Heart left ventricle (tissue), 16 donors: ENCODE measurements at places on chromosomes 7 and 10. TPM values are rescaled to one million over a fixed set of nuclear protein-coding genes. Genes with fewer than 3 reads are reported as not detected.

GRCh38 chr7:42461537-42461936, 224.5 kb upstream of the GLI3 start:
- DNase-seq, result no peak

Gene SH2B2
- polyA plus RNA-seq, result 2.2 TPM

- no peak for DNase-seq
These were observed 21.2 kb upstream of the UCN3 start for GRCh38 chr10:5343561-5343960.

Gene GNG11
- polyA plus RNA-seq, result 37.7 TPM

DNA sequence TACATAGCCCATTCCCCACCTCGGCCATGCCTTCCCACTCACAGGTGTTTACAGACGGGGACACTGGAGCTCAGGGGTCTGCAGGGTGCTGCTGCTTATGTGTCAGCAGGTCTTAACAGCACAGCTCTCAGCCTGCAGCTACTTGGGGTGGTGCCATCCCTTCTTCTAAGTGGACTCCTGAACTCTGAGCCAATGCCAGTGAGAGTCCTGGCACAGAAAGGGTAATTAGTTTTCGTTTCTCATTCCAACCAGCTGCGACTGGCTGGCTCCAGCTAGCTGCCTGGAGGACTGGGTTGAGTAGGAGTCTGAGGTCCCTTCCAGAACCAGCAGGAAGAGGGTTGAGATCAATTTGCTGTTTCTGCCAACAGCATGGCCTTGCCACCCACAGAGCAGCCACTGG, 88.3 kb upstream of the AGK start:
- DNase-seq, result no peak

Gene TFR2
- 0.37 TPM for polyA plus RNA-seq

GRCh38 chr7:80047032-80047431, 87.6 kb upstream of the GNAI1 start:
- no peak for DNase-seq

- no peak for DNase-seq
These were observed 144.4 kb upstream of the PTER start for GRCh38 chr10:16292366-16292765.

GRCh38 chr7:124462249-124462648, 303.3 kb downstream of the GPR37 start:
- no peak for DNase-seq

DNA sequence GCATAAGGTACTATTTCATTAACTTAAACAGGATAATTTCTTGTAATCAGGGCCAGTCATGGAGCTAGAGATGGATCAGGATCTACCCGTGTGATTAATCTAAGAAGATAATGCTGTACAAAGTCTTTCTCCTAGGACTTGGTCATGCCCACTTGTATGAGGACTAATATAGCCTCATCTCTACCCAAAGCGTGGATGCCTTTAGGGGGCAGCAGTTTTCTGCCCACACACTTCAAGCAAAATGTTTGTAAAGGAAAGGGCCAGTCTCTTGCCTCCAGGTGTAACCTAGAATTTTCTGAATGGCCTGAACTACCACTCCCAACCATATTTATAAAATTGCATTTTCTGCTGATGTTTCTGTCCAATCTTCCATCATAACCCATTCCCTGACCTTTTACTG, 764.0 kb upstream of the IGFBP3 start:
- no peak for DNase-seq

GRCh38 chr7:25255611-25256332, 27.5 kb upstream of the NPVF start:
- no peak for DNase-seq

Gene SCIN
- polyA plus RNA-seq, result not detected

GRCh38 chr10:1576467-1577372, 160.6 kb downstream of the ADARB2 start:
- no peak for DNase-seq

DNA sequence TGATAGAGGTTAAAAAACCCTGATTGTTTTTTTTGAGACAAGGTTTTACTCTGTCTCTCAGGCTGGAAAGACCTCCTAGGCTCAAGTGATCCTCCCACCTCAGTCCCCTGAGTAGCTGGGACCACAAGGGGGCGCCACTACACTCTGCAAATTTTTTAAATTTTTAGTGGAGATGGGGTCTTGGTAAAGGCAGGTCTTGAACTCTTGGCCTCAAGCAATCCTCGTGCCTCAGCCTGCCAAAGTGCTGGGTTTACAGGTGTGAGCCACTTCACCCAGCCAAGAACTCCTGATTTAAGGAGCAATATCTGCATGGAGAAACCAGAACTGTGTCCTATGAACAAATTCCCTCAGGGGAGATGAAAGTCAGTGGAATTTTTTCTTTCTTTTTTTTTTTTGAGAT, 7.3 kb upstream of the KLHDC10 start:
- DNase-seq, result no peak

DNA sequence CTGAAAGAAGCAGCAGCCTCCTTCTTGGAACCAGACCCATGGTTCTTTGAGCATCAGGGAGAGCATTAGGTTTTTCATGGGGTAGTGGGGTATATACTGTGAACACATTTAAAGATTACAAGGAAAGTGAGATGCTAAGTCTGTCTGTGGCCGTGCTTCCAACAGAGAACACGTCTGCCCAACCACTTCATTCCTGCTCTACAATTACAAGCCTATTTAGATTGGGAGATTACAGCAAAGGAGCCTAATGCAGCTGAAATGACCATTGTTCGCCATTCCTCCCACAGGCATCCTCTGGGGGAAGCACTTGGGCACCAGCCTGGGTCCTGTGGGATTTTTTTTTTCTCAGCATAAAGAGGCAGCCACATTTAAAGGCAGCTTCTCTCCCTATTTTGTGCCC, 536.4 kb downstream of the XPNPEP1 start:
- no peak for DNase-seq

Gene AMZ1
- polyA plus RNA-seq, result 0.04 TPM

DNA sequence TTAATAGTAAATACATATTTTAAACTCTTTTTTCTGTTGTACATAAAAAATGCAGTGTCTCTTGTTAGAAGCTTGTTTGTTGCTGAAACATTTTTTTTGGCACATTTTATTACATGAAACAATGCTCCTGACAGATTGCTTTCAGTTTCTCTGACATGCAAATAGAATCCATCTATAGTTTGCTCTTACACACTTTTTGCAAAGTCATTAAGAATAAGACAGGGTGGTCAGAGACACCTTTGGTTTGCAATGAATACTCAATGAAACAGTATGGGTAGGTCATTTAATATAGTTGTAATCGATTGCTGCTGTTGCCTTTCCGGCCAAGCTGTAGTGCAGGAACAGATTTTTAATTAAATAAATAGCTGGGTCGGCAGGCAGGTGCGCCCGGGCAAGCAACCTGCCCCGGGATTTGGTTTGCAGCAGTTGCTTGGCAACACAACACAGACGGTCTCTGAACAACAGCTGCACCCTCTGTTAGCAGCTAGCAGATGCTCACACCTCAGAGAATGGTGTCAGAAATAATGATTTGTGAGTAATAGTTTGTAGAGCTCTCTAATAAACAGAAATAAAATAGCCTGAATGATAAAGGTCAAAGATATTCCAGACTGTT, 115.7 kb upstream of the CACNA2D1 start:
- peak; percentile 29 for DNase-seq

- no peak for DNase-seq
These were observed 147.7 kb downstream of the SND1 start for GRCh38 chr7:127799535-127800305.

DNA sequence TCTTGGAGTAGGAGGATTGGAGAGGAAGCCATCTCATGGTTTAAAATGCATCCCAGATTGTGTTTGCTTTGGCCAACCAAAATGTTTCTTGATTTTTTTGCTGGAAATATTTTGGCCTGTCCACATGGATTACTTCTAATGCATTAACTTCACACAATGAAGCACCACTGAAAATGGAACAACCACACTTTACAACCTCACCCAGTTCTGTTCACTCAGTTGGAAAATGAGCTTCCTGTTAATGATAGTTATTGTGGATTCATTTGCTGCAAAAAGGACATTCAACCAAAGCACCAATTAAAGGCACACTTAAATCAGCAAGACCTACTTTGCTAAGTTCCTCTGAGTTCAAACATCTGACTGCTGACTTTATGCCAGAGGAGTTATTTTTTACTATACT, 11.3 kb upstream of the A1CF start:
- no peak for DNase-seq

GRCh38 chr7:66076462-66077329, 1.1 kb downstream of the ASL start:
- DNase-seq, result no peak

- DNase-seq, result peak; percentile 53
These were observed at the start of gene LRRN3 for GRCh38 chr7:111090846-111091245. TSS of gene LRRN3 (plus strand) at chr7:111091127. CDS start at chr7:111122773, 31,646 bp downstream.

- no peak for DNase-seq
These were observed 100.4 kb downstream of the ANKRD7 start for GRCh38 chr7:118324790-118325449.

GRCh38 chr7:126361183-126361582, 891.6 kb downstream of the GRM8 start:
- DNase-seq, result no peak

DNA sequence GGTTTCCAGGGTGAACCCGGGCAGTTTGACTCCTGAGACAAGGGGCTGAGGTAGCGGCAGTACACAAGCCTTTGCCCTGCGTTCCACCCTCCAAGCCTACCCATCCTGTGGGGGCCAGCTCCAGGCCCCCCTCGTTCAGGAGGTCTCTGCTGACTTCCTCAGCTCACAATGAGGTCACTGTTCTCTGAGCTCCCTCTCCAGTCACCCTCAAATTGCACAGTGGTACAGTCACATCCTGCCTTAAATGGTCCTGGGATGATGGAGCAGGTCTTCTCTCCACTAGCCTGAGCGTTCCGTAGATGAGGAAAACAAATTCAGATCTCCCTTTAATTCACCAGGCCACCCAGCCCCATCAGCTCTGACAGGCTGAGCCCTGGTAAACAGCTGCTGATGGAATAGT, 90.2 kb downstream of the SH3PXD2A start:
- DNase-seq, result no peak

DNA sequence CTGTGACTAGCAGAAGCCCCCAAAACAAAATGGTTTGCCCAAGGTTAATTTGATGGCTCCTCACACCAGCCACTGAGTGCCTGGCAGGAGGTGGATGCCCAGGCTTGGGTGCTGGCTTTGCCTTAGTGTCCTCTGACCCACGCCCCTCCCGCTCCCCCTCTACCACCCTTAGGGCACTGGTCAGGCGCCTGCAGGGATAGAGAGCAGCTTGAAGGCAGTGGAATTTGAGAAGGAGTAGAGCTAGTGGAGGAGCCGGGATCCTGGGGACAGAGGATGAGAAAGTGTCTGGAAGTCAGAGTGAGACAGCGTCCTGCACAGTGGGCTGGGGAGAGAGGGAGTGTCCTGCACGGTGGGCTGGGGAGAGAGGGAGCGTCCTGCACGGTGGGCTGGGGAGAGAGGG, 139.4 kb downstream of the DNAJB6 start:
- DNase-seq, result no peak

GRCh38 chr10:122018491-122018890, 29.5 kb downstream of the TACC2 start:
- no peak for DNase-seq

DNA sequence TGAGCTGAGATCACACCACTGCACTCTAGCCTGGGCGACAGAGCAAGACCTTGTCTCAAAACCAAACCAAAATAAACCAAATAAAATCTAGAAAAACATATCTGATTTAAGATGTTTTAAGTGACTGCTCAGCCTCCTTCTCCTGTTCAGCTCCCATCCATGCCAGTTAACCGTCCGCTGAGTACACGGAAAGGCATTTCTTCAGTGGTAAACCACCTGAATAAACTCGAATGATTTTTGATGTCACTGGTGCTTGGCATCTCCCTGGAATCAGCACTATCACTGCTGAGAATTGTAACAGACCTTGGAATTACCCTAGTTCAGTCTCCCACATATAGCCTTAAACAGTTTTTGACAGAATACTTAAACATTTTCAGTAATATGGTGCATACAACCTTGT, 24.1 kb upstream of the NRCAM start:
- no peak for DNase-seq

DNA sequence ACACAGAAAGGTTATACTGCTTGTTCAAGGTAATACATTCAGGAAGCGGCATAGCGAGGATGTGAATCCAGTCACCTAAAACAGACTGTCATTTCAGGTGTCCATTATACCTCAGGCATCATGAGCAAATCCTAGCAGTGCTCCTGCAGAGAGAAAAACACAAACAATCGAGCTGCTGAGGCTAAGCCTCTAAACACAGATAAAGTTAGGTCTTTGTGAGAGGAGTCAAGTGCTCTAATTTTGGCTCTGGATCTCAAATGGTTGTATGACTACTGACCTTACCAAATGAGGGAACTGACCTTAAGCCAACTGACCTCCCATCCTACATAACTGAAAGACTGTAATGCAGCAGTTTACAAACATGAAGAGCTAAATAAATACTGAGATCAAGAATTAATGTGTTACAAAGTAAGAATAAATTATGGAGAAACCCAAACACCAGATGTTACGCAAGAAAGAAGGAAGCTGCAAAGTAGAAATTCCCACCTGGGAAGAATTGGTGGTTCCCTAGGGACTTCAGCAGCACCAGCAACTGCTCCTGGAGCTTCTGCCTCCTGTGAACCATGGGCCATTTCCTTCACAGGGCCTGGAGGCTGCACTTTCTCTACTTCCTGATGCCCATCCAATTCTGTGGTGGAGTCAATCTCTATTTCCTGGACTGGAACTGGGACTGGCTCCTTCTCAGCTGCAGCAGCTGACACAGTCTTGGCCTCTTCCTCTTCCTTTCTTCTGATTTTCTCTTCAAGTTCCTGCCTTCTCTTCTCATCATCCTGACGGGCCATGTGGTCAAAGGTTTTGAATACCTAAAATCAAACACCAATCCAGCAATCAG, 5.8 kb downstream of the NUDCD3 start:
- DNase-seq, result no peak

Gene TMEM236
- polyA plus RNA-seq, result 0.25 TPM

DNA sequence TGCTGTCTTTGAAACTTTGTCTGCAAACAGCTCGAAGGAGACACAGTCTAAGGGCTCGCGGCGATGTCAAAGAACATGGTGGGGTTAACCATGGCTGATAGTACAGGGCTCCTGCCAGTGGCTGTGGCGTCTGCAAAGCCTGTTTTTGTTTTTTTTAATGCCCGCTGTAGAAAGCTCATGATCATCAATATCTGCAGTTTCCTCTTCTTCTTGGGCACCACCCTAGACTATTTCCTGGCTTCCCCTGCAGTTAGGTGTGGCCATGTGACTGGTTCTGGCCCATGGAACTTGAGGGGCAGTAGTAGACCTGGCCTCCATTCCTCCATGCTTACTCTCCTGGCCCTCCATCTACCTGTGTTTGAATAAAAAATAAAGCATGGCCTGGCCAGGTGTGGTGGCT, 21.8 kb upstream of the SAMD8 start:
- no peak for DNase-seq

Gene ZNF277
- polyA plus RNA-seq, result 10.6 TPM

GRCh38 chr10:23516530-23516929, 77.7 kb downstream of the OTUD1 start:
- DNase-seq, result no peak

Gene MNX1
- not detected for polyA plus RNA-seq

Gene SPDYE2
- 0.15 TPM for polyA plus RNA-seq
